ENCODE measurements at places on chromosomes 2 and 18.

DNA sequence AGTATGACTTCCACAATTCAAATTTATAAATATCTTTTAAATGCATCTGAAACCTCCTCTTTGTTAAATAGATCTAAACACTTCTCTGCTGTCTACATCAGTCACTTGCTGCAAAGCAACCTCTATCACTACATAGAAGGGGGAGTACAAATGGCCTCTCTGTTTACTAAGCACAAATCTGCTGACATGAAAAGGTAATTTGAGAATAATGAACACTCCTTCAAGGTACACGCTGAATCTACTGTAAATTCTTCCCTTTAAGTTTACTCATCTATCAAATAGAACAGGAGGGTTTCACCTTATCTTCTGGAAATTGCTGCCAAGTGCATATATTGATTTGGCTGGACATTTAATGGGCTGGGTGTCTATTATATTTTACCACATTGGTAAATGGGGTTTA is 879.6 kb downstream of the SUCLG1 start:
- DNase-seq: no peak

GRCh38 chr2:18754286-18754685 is 164.9 kb upstream of the NT5C1B start:
- DNase-seq: no peak

DNA sequence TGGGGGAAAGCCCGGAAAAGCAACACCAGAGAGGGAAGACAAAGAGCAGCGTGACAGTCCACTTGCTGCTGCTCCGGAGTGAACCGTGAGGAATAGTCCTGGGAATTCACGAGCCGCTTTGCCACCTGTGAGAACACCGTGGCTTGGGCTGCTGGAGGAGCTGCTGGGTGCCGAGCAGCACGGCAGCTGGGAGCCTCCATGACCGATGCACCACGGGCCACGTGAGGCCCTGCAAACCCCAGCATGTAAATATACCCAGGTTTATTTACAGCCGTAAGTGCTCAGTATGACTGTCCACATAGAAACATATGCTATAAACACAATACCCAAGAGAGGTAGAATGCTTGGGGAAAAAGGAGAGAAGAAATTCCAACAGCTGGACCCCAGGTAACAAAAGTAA is 65.1 kb downstream of the SMIM21 start:
- no peak for DNase-seq

- no peak for DNase-seq
Observed at GRCh38 chr2:108931372-108931771, 57.6 kb downstream of the EDAR start.

GRCh38 chr2:161243312-161243711 is 64.9 kb upstream of the PSMD14 start:
- no peak for DNase-seq

DNA sequence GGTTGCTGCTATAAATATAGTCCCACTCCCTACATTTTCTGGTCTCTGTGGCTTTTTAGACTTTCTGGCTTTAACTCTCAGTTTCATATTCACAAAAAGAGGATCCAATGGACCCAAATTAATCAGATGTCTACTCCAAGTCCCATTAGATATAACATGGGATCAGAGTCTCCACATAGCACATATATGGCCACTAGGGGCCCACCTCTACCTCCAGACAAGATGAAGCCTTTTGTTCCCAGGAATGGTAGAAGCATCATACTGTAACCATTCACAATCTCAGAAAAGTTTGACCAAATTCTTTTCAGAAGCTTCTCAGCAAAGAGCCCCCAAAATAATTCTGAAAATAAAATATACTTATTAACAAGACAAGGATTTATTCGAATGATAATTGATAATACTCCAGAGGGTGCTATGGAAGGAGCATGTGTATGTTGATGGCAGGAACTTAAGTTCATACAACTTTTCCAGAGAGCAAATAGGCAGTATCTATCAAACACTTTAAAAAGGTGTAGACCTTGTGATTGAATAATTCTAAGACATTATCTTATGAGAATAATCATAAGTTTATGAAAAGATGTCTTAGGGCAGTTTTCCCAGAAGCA is 382.3 kb upstream of the CRIM1 start:
- peak; percentile 39 for DNase-seq

DNA sequence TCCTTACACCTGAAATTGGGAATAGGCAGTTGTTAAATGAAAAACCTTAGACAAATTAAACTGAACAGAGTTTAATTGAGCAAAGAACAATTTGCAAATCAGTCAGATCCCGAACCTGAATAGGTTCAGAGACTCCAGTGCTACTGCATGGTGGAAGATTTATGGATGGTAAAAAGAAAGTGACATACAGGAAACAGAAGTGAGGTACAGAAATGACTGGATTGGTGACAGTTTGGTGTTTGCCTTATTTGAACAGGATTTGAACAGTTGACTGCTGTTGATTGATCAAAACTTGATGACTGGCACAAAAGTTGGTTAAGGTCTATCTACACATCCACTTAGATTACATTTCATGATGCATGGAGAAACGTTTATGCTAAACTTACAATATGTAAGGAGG is 248.8 kb downstream of the HNMT start:
- no peak for DNase-seq

DNA sequence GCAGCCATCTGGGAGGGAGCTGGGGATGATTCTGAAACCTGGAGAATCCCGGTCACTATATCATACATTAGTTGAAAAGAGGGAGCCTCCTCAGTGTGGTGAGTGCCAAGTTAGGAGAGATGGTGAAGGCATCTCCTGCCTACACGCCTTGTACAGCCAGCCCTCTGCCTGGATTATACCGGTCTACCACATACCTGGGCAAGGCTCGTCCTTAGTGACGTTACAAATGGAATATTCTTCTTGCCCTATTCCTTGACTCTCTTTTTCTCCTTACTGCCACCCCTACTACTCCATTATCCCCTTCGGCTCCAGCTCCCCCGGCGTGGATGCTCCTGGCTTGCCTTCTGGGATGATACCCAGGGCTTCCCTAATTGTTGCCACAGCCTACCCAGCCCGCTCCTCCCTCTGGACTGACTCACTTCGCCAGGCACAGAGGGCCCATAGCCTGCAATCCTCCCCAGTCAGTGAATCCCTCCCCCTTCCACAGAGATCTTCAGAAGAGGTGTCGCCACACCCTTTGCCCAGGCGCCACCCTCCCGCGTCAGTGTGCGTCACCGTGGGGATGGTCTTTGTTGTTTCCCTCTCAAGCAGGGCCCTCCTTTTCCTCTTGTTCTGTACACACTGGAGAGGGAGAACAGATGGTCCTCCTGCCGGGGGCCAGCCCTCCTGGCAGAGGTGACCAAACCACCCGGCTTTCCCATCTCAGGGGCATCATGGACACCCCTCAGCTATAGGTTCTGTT is 115.2 kb upstream of the EPAS1 start:
- no peak for DNase-seq

DNA sequence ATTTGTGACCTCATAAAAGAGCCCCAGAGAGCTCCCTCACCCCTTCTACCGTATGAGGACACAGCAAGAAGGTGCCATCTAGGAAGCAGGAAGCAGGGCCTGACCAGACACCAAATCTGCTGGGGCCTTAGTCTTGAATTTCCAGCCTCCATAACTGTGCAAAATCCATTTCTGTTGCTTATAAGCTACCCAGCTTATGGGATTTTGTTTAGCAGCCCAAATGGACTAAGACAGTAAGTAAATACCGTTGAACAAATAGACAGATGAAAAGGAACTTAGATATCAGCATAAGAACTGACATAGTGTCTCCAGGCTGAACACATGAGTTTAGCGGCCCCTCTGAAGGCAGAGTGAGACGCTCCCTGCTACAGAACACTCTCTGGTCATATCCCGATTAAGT is 130.9 kb downstream of the UXS1 start:
- DNase-seq: no peak

GRCh38 chr2:59932341-59932740 is 621.1 kb downstream of the BCL11A start:
- no peak for DNase-seq

DNA sequence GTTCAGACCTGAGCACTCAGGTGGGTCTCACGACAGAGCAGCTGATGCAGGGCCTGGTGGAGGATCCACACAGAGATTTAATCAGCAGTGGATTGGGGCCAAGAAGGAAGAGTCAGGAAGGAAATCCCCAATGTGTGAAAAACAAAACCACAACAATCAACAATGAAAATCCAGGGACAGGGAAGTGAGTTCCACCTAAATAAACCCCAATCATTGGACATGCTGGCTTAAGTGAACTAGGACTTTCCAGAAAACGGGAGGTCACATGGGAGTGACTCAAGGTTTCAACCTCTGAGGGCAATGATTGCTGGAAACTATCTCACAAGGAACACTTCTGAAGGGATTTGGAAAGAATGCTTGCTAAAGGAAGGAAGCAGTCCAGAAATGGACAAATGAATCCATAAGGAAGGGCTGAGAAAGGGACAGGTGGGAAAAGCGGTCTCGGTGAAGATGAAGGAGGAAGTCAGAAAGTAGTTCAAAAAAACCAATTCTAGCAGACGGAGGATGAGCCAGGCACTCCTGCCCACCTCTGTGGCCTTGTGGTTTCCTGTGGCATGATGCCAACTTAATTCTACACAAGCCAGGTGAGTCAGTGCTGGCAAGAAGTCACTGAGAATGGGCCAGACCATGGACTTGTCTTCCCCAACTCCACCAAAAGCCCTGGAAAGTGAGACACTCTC is 15.4 kb upstream of the XDH start:
- no peak for DNase-seq

DNA sequence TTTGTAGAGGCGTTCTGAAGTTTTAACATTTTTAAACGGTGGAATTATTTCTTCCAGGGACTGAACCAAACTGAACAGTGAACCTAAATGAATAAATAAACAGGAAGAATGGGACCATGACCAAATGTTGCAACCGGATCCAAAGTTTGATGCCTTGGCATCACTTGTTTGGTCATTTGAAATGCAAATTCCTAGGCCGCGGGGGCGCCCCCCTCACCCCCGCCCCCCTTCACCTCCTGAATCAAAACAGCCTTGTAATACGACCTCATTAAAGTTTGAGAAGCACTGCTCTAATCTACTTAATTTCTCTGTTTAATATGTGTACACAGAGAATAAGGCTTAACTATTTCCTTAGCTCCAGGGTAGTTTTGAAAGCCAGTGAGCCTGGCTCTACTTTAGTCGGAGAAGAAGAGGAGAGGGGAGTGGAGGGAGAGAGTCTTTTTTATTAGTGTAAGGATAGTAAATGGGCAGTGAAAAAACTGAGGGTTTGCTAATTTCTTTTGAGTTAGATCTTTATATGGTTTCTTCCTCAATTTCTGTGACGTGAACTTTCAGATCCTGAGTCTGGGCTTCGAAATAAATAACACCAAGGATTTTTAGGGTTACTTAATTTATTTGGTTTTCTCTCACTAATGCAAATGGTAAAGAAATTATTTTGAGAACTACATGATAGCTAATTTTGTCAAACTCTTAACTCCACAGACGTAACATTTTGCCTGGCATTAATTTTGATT is 5.7 kb downstream of the C2orf80 start:
- no peak for DNase-seq

DNA sequence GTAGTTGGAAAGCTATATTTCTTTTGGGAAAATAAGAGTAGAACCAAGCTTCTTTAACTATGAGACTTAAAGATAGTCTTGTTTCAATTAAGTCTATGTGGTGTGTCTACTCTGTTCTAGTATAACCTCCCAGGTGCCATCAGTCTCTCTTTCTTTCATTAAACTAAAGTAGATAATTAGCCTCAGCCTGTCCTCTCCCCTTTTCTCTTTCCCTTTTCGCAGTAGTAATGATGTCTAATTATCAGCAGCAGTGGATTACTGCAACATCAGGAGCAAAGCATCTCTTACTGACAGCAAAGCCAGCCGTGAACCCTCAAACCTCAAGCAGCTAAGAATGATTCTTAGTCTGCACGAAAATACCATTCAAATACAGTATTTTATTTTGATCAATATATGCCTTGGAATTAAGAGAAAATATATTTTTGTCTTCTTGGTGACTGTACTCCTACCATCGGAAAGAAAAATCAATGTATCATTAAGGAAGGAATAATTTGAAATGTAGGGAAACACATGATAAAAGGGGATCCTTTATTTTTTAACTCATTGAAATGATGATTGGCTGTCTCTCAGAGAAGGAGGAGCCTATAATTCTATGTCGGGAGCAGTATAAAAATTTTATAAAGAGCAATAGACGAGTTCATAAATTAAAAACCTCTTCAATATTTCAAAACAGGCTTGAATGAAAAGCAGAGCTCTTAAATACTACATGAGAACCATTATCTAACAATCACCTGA is 4.5 kb downstream of the NOL4 start:
- no peak for DNase-seq

DNA sequence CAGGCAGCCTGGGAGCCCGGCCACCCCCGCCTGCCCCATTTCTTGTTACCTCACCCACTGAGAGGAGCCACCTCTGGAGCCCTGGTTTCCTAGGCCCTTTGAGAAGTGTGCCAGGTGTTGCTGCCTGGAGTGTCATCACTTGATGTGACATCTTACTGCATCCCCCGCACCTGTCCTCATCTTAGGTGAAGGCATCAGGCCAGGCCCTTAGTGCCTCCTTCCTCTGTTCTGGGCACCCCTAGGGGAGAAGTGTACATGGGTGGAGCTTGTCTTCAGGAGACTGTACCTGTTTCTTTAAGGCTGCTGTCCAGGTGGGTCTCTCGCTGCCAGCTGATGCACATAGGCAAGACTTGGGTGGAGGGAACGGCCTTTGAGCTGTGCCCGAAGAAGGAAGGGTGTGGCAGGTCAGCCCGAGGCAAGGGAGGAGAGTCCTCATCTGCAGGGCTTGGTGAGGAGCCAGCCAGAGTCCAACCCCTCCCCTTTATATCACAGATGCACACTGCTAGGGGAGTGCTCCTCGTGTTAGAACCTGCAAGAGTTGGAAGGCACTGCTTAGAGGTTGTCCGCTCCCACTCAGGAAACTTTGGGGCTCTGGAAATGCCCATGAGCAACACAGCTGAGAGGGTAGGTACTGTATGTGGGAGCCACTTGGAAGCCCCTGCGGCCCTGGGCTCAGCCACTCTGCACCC is 45.9 kb downstream of the NCK2 start:
- no peak for DNase-seq
